ENCODE measurements at places on chromosomes 1 and 21.

- DNase-seq: no peak
Observed at GRCh38 chr1:211036381-211037060, 97.4 kb downstream of the KCNH1 start.

DNA sequence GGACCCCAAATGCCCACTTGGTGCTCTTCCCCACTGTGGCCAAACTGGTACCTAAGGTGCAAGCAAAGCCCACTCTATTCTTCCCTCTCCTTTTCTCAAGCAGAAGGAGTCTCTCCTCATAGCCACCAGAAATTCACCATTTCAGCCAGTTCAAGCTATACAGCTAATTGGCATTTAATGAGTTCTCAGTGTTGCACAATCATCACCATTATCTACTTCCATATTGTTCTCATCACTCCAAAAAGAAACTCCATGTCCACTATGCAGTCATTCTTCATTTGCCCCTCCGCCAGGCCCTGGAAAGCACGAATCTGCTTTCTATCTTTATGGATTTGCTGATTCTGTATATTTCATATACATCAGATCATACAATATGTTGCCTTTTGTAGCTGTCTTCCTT, 9.9 kb upstream of the ATG4C start:
- no peak for DNase-seq

GRCh38 chr1:176574756-176575155, 111.8 kb downstream of the PAPPA2 start:
- no peak for DNase-seq

DNA sequence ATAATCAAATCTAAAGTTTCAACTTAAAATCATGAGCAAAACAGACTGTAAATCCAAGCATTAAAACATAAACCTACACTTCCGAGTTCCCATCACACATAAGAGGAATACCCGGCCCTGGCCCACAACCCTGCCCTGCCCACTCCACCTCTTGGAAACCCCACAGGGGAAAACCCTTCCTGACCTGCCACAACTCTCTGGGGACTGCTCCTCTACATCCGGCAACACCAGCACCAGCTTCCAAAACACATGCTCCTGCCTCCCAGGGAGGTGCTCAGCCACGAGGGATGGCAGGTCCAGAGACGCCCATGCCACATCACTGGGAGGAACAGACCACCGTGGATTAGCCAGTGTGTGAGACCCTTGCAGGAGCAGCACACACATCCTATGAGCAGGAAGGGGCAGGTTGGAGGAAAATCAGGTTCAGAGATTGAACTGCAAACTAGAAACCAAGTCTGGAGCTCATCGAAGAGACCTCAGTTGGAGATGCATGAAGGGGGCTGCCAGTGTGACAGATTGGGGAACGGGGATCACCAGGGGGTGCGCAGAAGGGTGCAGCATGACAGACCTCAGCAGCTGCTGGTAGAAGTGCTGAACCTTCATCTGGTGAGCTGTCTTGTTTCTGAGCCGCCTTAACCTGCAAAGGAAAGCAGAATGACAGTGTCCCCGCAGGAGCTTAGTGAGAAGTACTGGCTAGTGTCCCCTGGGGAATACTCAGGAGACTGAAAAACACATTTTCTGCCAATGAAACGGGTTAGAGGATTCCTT, 25.8 kb upstream of the LSS start:
- DNase-seq: no peak

- DNase-seq: no peak
Observed at GRCh38 chr1:27403065-27403726, 10.8 kb downstream of the GPR3 start.

DNA sequence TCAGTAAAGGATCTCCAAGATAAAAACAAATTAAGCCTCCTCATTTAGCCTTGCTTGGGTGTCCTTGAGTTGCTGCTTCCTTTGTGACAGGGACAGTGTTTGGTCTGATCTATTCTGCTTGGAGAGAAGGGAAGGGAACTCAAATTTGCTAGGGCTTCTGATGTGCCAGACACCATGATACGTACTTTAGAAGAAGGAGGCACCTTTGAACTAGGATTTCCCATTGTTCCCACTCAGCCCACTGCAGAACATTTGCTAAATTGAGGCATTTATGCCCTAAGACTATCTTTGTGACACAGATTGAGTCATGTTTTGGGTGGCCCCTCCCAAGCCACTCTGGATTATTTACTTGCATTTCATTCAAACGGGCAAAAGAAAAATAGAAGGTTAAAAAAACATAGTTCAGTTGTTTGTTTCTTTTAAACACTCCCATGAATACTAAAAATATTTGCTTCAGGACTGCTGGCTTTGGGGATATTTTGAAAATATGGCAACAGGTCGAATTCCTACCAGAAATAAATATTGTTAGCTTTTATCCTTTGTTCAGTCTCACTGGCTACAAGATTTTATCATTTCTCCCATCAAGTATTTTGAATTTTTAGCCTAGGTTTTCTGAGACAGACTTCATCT, 81.9 kb upstream of the WLS start:
- DNase-seq: no peak

GRCh38 chr21:32359719-32360260, 33.0 kb downstream of the URB1 start:
- no peak for DNase-seq
